ENCODE measurements at places on chromosomes 11 and 22.
A peak's percentile ranks its signal among the peaks of the same experiment; 100 is the strongest.

DNA sequence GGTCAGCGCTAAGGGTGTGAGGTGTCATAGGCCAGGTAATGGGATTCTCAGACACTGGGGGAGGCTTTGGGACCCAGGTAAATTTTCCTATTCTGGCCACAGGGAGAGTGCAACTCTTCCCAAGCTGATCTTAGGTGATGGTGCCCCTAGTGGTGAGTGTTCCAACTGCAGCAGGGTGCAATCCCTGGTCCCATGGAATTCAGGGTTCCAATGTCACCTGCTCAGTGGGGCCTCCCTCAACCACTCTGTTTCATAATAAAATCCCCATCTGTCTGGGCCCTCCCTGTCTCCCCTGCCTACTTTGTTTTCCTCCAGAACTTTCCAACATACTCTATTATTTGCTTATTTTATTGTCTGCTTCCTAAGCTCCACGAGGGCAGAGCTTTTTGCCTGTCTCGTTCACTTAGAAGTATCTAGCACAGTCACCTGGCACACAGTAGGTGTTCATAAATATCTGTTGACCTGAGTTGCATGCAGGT is 2.9 kb upstream of the SGSM1 start:
- DNase-seq, result peak; percentile 11

GRCh38 chr11:68302670-68303069 is 9.7 kb upstream of the LRP5 start:
- DNase-seq, result no peak

DNA sequence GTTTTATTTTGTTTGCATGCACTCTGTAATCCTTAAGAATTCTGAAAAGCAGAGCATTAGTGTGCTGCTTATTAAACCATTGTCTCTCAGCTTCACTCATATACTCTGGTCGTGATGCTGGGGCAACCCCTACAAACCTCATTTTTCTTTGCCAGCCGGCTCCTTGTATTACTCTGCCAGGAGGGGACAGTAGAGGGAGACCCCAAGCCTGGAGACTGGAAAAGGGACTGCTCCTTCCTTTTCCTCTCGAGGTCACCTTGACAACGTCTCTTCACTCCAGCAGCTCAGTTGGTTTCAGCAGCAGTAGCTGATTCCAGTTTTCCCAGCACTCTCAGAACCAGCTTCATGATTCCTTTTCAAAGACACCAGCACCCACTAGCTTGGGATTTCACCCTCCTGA is 2.8 kb upstream of the JHY start:
- DNase-seq, result no peak

DNA sequence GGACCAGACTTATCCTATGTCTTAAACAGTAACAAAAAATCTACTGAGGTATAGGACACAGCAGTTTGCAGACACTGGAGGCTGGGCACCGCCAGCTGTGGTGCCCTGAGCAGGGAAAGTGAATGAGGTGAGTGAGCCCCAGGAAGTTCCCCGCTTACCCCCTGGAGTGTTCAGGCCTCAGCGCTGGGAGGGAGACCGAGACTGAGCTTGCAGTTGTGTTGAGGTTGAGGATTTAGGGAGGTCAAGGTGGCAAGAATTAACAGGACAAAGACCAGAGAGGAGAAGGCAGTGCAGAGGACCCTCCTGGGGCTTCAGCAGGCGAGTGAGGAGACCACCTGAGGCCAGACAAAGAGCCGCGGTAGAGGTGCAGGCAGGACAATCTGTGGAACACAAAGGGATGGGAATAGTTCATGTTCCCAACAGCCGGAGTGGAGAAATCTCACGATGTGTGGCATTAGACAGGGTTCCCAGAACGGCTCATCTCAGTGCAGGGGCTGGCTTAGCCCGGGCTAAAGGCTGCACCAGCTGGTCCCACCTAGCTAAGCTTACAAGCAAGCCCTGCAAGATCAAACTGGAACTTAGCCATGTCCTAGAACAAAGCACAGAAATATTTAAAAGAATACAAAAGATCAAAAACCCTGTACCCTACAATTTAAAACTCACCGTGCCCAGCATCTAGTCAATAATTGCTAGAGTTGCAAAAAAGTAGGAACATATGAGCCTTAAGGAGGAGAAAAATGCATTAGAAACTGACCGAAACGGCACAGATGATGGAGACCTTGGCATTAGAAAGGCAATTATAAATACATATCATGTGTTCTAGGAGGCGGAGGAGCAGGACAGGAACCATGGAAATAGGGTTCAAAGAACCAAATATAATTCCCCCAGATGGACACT is 47.4 kb upstream of the PITPNB start:
- no peak for DNase-seq

GRCh38 chr11:117572129-117572528 is 224.9 kb downstream of the DSCAML1 start:
- no peak for DNase-seq

DNA sequence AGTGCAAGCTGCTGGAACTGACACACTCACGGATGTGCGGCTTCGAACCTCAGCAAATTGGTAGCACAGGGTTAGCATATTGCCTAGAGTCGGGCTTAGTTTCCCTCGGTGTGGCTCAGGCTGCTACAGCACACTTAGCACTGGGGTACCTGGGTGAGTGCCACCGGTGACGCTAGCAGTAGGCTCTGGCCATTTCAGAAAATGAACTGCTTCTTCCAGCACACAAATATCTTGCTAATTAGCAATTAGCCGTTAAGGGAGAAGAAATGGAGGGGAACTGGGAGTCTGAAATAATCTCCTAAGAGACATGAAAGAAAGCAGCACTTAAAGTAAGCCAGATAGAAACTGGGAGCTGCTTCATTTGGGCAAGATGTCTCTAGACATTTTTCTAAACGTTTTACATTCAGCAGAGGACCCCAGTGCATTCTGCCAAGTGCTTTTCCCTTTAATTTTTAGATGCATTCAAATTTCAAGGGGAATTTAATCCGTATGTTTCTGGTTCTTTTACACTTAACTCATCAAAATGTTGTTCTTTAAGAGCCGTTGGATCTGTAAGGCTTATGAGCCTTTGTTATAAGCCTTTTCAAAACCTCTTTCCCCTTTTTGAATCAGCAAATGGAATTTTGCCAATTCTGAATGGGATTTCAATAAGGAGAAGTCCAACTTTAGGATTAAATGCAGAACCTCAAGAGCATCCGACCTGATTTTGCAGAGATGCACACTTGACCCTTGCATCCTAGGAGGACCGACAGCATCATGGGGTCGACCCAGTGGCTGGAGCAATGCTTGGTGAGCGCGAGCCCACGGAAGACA is 708.1 kb downstream of the NTM start:
- DNase-seq, result no peak

DNA sequence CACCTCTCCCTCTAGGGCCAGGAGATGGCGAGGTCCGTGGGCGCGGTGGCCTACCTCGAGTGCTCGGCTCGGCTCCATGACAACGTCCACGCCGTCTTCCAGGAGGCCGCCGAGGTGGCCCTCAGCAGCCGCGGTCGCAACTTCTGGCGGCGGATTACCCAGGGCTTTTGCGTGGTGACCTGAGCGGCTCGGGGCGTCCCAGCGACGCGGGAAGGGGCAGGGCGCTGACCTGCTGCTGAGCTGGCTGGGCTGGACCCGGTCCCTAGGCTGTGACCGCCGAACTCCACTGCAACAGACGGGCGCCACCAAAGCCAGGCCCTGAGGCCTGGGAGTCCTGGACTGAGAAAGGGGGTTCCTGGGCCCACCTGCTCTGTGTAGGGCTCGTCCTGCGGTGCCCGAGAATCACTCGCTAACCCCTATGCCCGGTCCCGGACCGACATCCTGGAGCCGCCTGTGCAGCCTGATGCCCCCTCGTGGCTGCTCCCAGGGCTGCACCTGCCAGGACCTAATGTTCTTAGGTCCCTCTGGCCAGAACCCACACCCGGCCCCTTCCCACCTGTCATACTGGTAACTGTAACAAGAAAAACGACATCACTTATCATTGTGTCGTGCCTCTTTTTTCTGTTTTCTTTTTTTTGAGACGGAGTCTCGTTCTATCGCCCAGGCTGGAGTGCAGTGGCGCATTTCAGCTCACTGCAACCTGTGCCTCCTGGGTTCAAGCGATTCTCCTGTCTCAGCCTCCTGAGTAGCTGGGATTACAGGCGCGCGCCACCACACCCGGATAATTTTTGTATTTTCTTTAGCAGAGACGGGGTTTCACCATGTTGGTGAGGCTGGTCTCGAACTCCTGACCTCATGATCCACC is 15.0 kb downstream of the RHOD start:
- DNase-seq, result no peak

DNA sequence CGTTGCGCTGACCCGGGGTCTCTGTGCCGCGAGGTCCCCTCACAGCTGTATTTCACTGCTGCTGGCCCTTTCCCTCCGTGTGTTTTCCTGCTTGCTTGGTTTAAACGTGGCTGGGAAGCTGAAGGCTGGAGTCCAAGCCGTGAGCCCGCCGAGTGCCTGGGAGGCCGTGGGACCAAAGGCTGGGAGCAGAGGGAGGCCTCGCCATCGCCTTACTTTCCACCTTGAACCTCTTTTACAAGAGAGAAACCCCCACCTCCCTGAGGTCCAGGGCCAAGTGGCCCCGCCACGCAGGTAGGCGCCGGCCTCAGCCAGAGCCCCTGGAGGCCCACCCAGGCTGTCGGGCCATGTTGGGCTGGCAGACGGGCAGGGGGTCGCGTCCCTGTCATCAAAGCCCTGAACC is 411.6 kb downstream of the TBC1D22A start:
- DNase-seq, result no peak

DNA sequence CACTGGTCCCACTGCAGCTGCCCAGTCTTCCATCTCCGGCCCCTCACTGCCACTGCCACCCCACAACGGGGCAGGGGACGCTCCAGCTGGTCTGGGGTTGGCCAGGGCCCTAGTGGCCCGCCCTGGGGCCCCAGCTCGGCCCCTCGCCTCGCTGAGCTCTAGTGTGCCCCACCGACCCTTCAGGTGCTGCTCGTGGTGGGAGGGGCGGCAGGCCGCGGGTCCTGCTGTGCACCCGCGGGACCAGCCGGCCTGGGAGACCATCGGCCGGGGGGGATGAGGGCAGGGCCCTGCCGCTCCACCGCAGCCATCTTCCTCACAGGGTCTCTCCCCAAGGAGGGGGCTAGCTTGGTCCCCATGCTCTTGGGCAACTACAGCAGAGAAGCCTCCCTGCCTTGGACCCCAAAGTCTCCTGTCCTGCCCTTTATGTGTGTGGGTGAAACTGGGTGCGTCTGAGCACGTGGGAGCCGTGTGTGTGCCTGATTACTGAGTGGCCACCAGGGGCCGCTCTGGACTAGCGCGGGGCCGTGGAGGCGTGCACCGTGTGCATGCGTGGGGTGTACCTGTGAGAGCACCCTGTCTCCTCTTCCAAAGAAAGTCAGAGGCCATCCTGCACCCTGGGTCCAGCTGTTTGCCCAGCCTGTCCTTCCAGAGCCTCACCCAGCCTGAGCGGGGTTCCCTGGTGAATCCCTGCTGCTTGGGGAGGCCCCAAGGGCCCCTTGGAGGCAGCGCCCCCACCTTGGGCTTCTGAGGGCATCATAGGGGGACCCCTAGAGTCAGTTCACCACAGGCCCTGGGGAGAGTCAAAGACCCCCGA is 6.0 kb upstream of the ACR start:
- DNase-seq, result no peak

GRCh38 chr11:71999362-71999761 is 653 bp downstream of the IL18BP start:
- no peak for DNase-seq

DNA sequence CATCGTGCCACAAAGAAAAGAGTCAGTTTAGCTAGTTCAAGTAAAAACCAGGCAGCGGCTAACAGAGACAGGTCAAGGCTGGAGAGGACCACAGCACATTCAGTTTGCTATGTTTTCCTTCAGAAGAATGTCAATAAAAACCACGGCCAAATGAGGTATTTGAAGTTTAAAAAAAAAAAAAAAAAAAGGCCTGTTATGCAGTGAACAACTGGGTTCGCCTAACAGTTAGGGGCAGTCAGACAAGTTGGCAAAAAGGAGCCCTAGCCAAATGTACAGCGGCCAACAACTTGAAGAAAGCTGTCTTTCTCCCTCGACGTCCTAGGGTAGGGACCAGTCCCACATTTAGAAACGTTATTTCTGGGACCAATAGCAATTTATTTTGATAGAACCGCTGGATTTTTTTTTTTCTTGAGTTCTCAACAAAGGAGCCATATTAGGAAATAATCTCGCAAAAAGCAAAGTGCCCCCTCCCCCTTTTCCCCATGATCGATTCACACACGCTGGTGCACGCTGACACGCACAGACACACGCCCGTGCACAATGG is 237.8 kb downstream of the TTC28 start:
- DNase-seq, result no peak

DNA sequence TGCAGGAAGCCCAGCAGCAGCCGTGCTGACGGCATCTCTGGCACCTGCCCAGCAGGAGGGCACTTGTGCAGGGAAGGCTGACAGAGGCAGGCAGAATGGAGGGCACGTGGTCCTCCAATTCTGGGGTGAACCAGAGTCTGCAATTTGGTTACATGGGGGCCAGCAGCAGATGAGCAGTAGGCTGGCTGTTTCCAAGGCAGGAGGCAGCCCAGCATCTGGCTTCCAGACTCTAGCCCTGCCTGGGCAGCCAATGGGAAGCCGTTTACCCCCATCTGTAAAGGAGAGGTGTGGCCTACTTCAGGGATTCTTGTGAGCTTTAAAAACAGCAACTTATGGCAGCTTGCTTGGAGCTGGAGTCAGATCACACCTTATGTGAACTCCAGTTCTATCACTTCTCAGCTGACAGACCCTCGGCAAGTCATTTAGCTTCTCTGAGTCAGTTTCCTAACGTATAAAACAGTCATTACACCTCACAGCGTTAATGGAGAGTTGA is 27.9 kb upstream of the RASL10A start:
- DNase-seq, result peak; percentile 19

DNA sequence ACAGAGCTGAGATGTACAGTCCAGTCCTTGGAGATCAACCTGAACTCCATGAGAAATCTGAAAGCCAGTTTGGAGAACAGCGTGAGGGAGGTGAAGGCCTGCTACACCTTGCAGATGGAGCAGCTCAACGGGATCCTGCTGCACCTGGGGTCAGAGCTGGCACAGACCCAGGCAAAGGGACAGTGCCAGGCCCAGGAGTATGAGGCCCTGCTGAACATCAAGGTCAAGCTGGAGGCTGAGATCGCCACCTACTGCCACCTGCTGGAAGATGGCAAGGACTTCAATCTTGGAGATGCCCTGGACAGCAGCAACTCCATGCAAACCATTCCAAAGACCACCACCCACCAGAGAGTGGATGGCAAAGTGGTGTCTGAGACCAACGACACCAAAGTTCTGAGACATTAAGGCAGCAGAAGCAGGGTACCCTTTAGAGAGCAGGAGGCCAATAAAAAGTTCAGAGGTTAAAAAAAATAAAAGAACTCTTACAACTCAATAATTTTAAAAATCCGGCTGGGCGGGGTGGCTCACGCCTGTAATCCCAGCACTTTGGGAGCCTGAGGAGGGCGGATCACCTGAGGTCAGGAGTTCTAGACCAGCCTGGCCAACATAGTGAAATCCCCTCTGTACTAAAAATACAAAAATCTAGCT is 69.9 kb upstream of the RTL6 start:
- peak; percentile 24 for DNase-seq

- no peak for DNase-seq
These were observed 71.7 kb downstream of the DBX1 start for GRCh38 chr11:20088397-20089225.

GRCh38 chr11:64207256-64208085 is 950 bp downstream of the FERMT3 start:
- DNase-seq, result no peak

- no peak for DNase-seq
These were observed 9.4 kb downstream of the SPATA19 start for GRCh38 chr11:133835593-133836548.
